ENCODE measurements at places on chromosomes 7 and 10. TPM values are rescaled to one million over a fixed set of nuclear protein-coding genes. Genes with fewer than 3 reads are reported as not detected.

DNA sequence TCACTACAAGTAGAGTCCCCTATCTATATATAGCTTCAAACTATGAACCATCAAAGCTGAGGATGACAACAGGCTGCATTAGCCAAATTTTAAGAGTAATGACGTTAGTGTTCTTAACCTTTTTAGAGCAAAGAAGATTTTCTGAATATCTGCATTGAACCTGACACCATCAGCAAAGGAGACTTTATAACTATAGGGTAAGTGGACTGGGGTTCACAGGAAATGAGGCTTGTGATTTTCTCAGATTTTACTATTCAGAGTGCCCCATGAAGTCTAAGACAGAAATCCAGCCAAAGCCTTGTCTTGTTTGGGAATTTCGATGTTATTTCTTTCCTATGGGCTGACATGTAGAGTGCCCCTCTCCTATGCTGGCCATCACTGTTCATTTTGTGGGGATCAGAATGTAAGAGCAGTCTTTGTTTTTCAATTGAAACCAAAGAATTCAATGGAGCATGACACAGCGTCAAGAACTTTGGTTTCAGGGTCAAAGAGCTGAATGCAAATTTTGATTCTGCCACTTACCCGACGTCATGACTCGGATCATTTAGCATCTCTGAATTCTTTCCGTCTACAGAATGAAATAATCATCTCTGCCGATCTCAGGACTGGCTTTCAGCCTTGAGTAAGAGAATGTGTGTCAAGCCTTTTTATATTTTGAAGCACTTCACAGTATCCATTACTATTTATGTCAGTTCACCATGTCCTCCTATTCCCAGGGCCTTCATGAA is 52.7 kb downstream of the DENND11 start:
- peaks cover under 1% of the 10 kb centered on the region for H3K4me1 ChIP-seq
- H3K27ac ChIP-seq = no peak overlapping the region
- H3K4me3 ChIP-seq = no peak overlapping the region

- no peaks in the 10 kb centered on the region for H3K27me3 ChIP-seq
- H3K4me3 ChIP-seq = no peak overlapping the region
- H3K27ac ChIP-seq = no peak overlapping the region
Observed at GRCh38 chr10:95520617-95521016, 40.6 kb downstream of the SORBS1 start.

The LBX1 gene
- not detected for total RNA-seq

The VAX1 gene
- not detected for total RNA-seq

GRCh38 chr10:5416981-5417380 is 4.6 kb downstream of the NET1 start:
- H3K4me1 ChIP-seq = no peaks in the 10 kb centered on the region
- no peaks in the 10 kb centered on the region for H3K27me3 ChIP-seq
- H3K4me3 ChIP-seq = no peak overlapping the region
- DNase-seq = no peak
- H3K27ac ChIP-seq = no peak overlapping the region

DNA sequence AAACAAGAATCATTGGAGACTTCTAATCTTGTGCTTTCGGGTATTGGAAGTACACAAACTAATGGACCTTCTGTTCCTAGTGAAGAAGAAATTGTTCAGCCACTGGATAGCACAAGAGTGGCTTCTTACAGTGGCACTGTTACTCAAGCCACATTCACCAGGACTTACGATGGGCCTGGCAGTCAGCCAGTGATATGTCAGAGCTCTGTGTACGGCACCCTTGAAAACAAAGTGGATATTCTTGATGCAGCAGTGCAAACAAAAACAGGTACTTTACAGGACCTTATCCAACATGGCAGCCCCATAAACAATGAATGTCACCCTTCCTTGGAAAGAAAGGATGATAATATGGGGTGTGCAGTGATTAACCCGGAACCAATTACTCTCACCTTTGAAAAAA is 61.6 kb downstream of the TASOR2 start:
- no peaks in the 10 kb centered on the region for H3K27me3 ChIP-seq
- DNase-seq = no peak
- H3K4me1 ChIP-seq = peaks cover 7% of the 10 kb centered on the region
- H3K27ac ChIP-seq = no peak overlapping the region
- no peak overlapping the region for H3K4me3 ChIP-seq

DNA sequence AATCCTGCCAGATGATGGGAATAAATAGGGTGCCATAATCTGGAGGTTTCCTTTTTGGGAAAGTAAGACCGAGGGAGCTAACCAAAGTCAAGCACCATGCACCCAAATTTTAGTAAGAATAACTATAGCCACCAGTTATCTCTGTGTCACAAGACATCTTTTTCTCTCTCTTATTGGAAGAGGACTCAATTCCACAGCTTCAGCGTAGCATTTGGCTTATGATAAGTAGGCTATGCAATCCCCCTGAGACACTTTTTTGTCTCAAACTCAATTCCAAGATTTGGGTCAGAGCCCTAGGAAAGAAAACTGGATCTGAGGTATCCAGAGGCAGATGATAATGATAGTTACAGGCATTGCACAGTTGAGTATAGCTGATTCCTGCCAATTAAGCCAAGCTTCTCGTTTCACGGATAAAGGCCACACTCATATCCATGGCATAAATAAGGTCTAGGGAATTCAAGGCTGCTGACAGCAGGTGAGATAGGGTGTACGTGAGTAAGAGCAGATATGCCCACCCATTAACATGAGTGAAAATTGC is 425.2 kb upstream of the CNTNAP2 start:
- H3K27ac ChIP-seq = no peak overlapping the region
- DNase-seq = no peak
- H3K4me3 ChIP-seq = no peak overlapping the region
- H3K27me3 ChIP-seq = no peaks in the 10 kb centered on the region

The CELF2 gene
- total RNA-seq = 51.3 TPM

DNA sequence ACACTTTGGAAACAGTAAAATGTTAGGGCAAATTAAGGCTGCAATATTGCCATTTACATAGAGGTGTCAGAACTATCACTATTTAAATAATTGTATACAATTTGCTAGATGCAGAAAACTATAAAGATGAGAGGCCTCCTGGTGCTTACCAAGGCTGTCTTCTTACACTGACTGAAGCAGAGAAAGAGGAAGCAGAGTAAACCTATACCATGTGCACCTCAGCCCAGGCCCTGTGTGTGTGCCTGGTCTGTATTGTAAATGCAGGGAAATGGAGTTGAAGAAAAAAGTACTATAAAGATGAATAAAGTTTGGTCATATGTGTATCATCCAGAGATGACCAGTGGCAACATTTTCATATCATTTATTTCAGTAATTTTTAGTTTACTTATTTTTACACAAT is 29.2 kb downstream of the ELMO1 start:
- no peaks in the 10 kb centered on the region for H3K4me1 ChIP-seq
- no peak overlapping the region for H3K4me3 ChIP-seq
- no peak for DNase-seq
- no peaks in the 10 kb centered on the region for H3K27me3 ChIP-seq
- no peak overlapping the region for H3K27ac ChIP-seq

- no peak overlapping the region for H3K27ac ChIP-seq
- DNase-seq = no peak
- H3K4me3 ChIP-seq = no peak overlapping the region
- H3K27me3 ChIP-seq = no peaks in the 10 kb centered on the region
- peaks cover 27% of the 10 kb centered on the region for H3K4me1 ChIP-seq
Observed at GRCh38 chr10:118735294-118735693, 19.5 kb downstream of the CACUL1 start.

The AOC1 gene
- not detected for total RNA-seq

The SYT15 gene
- 0.27 TPM for total RNA-seq

- peaks cover 16% of the 10 kb centered on the region for H3K36me3 ChIP-seq
- no peak for DNase-seq
- no peak overlapping the region for H3K27ac ChIP-seq
- peaks cover 11% of the 10 kb centered on the region for H3K4me1 ChIP-seq
Observed at GRCh38 chr7:6640246-6640721, 3.2 kb downstream of the ZNF316 start.

DNA sequence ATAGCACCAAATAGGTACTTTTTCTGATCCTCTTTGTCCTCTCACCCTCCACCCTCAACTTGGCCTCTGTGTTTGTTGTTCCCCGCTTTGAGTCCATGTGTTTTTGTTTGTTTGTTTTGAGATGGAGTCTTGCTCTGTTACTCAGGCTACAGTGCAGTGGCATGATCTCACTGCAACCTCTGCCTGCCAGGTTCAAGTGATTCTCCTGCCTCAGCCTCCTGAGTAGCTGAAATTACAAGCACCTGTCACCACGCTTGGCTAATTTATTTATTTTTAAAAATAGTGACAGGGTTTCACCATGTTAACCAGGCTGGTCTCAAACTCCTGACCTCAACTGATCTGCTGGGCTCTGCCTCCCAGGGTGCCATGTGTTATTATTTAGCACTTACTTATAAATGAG is 5.3 kb downstream of the ZNF273 start:
- H3K36me3 ChIP-seq = no peaks in the 10 kb centered on the region
- no peaks in the 10 kb centered on the region for H3K27me3 ChIP-seq
- H3K4me3 ChIP-seq = no peak overlapping the region
- DNase-seq = no peak

DNA sequence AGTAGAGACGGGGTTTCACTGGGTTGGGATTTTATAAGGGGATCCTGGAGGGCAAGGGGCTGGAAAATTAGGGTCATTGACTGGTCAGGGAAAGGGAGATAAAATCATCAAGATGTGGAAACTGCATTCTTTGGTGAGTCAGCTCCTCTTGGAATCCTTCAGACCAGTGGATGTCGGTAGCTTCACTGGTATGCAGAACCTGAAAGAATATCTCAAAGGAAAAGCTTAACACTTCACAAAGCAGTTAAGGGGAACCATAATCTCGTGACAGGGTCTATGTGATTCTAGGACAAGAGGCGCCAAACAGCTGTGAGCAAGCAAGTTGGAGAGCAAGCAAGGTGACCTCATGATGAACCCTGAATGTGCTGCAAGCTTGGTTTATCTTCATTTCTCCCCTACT is 634.7 kb upstream of the AUTS2 start:
- H3K36me3 ChIP-seq = no peaks in the 10 kb centered on the region
- H3K27ac ChIP-seq = no peak overlapping the region
- H3K27me3 ChIP-seq = no peaks in the 10 kb centered on the region
- H3K4me3 ChIP-seq = no peak overlapping the region

DNA sequence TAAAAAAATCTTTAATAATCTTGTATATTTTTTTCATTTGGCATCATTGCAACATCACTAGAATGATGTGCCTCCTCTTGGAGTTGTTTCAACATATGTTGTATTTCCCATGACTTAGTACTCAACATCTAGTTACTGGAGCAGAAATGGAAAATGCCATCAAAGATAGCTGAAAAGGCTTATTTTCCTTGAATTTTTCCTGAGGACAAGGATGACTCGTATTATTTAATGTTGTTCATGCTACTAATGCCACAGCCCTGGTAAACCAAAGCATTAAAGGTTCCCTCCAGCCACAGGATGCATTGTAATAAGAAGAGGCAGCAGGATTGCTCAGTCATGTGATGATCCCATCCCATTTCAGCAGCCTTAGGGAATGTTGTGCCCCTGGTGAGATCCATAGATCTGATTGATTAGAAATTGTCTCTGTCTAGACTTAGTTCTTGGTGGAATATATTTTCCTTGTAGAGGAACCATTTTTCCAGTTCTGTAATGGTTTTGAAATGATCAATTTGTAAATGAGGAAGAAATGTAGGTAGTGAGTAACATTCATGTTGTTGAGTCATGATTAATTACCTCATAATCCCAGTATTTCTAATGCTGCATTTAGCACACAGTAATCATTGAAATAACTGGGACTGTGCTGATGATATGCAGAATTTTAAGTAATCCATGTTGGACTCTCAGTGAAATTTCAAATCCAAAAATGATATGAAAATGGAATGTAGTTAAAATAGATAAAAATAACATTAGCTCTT is 91.3 kb upstream of the SMIM30 start:
- H3K36me3 ChIP-seq = no peaks in the 10 kb centered on the region
- H3K27ac ChIP-seq = no peak overlapping the region
- no peaks in the 10 kb centered on the region for H3K4me1 ChIP-seq
- H3K4me3 ChIP-seq = no peak overlapping the region
- DNase-seq = no peak

The SCIN gene
- total RNA-seq = 0.66 TPM

DNA sequence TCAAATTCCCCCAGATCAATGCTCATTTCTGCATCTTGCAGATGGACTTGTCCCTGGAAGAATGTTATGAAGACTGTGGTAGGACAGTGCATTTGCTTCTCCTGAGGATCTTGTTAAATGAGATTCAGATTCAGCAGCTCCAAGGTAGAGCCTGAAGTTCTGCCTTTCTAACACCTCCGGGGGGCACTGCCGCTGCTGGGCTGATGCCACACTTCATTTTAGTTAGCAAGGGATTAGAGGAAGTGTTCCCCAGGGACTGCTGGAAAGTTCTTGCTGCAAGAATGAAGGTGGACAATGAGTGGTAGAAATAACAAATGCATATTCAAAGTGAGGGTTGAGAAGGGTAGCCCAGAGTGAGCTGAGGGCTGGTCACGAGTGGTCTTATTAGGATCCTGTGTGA is 434.3 kb upstream of the AKR1E2 start:
- no peak overlapping the region for H3K27ac ChIP-seq
- no peak overlapping the region for H3K4me3 ChIP-seq
- no peaks in the 10 kb centered on the region for H3K27me3 ChIP-seq
- H3K4me1 ChIP-seq = no peaks in the 10 kb centered on the region

DNA sequence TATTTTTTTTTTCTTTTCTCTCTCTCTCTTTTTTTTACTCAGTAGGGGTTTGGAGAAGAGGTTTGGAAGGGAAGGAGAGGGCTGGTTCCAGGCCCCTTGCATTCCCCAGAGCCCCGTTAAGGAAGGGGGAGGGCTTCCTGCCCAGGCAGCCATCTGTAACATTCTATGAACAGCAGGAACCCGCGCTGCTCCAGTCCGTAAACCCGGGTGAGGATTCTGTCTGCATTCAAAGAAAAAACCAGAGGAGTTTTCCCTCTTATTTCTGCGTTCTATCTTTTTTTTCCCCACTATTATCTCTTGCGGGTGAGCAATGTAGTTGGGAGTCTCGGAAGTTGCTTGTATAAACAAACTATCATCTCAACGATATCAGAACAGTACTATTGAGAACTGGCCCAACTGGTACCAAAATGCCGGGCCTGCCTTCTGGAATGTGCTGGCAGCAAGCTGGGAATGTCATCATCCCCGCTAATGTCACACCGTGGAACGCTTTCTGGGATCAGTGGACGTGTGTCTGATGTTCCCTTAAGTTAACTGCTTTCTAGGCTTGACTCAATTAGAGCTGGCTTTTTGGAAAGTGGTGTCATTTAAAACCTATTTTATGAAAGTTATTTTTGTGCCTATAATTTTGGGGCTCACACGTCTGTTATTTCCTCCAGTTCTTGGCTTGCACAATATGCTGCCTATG is 153.1 kb upstream of the MEOX2 start:
- H3K27me3 ChIP-seq = no peaks in the 10 kb centered on the region
- H3K36me3 ChIP-seq = no peaks in the 10 kb centered on the region
- no peak overlapping the region for H3K27ac ChIP-seq
- H3K4me3 ChIP-seq = no peak overlapping the region
- peak; percentile 76 for DNase-seq

GRCh38 chr10:15262036-15262713 is 93.7 kb upstream of the NMT2 start:
- H3K4me3 ChIP-seq = no peak overlapping the region
- H3K27me3 ChIP-seq = no peaks in the 10 kb centered on the region
- H3K27ac ChIP-seq = no peak overlapping the region

The SHH gene
- not detected for total RNA-seq

The WNT8B gene
- total RNA-seq = 0.07 TPM

GRCh38 chr10:121411004-121411403 is 187.2 kb downstream of the FGFR2 start:
- H3K4me3 ChIP-seq = no peak overlapping the region
- H3K27ac ChIP-seq = no peak overlapping the region
- no peak for DNase-seq
- no peaks in the 10 kb centered on the region for H3K36me3 ChIP-seq
- peaks cover 6% of the 10 kb centered on the region for H3K4me1 ChIP-seq

All from cardiac muscle cell (in vitro differentiated cells and primary cell).